ENCODE measurements at places on chromosomes 2 and 18.
A peak's percentile ranks its signal among the peaks of the same experiment; 100 is the strongest.

DNA sequence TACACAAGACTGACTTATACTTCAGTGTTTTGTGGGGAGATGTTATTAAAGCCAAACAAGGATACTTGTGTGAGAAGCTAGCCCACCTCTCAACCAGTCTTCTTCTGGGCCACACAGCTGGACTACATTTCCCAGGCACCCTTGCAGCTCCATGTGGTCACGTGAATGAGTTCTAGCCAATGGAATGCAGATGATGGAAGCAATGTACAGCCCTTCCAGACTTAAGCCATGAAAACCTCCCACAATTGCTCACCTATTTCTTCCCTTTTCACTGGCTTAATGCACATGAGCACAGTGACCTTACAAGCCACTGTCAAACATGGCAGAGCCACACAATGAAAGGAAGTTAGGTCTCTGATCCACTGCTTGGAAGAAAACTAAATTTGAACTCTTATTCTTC, 20.4 kb upstream of the FEZ2 start:
- peak; percentile 25 for DNase-seq

DNA sequence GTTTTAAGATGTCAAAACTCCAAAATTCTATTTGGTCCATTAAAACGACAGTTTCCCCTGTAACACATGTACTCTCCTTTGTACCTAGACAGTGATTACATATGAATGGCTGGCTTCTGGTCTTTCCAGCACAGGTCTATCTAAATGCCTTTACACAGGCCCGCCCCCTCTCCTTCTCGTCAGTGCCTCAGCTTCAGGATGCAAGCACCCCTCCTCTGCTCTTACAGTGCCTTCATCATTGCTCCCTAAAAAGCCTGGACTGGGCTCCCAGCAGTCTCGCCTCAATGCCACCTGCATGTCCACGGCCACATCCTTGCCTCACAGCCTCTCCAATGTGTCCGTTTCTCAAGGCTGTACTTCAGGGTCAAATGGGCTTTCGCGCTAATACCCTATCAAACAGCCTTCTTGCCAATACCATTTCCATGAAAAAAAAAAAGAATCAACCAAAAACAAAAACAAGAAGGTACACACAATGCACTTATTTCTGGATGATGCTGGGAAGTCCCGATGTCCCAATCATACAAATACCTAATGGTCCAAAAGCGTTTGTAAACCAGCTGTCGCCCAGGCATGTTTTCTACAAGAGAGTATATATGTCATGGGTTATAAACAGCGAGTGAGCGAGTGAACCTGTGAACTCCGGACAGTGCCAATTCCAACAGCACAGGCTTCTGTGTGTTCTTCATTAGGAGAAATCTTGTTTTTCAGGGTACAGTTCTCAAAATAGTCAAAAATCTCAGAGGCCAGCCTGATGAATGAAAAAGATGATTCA, 77.2 kb downstream of the EIPR1 start:
- no peak for DNase-seq

- no peak for DNase-seq
These were observed 234.3 kb downstream of the ALK start for GRCh38 chr2:29687121-29687520.

GRCh38 chr2:99858951-99859596, 283.3 kb downstream of the AFF3 start:
- no peak for DNase-seq

DNA sequence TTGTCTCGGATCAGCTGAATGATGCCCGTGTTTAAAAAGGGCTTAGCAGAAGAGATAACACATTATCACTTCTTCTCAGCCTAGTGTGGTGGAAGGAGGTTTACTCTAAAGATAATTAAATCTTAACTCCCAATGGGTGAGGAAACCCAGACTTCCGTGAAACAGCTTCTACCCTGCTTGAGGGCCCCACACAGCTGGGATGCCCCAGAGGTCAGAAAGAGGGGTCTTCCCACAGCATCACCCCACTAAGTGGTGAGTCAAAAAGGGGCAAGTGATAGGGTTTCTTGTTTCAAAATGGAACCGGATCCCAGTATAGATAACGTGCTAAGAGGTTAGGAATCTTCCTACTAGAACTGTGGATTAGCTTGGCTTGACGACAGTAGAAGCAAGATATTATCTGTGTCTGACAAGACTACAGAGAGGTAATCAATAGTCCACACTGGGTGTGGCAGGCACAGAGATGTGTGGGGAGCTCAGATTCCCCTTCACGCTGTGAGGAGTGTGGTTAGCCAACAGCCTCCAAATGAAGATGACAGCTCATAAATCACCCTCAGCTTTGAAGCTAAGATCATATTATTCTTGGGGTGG, 129.6 kb upstream of the COPS8 start:
- DNase-seq = no peak

DNA sequence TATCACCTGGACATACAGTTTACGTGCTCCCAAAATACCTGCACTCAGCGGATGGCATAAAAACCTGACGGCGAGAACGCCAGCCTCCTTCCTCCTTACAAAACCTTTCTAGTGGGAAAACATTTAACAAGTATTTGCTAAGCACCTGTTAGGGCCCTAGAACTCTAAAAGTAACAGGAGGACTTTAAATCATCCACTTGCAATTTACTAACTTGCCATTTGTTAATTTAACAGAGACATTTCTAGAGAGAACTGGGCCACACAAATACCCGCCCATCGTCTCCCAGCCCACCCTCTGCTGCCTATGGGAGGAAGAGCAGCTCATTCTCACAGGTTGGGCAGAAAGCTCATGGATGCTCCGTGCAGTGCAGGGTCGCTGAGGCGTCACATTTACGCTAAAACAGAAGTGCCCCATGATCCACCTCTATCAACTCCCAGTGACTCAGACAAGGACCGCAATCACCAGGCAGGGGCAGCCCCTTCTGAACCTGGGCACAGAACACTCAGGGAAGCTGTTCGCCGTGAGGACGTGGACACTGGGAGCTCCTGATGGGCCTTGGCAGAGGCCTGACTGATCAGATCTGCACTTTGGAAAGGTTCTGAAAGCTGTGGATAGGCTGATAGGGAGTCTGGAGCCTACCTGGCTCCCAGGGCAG, 106.9 kb downstream of the HDAC4 start:
- DNase-seq = no peak

DNA sequence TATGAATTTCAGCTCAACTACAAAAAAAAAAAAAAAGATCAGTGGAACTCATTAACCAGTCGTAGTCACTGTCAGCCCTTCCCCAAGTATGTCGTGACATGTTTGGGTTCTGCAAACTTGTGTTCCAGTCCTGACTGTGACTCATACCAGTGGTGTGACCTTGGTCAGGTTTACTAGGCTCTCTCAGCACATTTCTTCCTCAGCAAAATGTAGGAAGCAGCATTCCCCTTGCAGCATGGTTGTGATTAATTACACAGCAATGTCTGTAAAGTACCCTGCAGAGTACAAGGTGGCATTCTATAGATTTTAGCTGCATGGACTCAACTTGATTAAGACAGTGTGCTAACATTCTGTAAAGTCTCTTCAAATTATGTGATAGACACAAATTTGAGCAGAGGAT, 156.9 kb downstream of the LAMA1 start:
- no peak for DNase-seq

GRCh38 chr2:144451443-144451842, 68.5 kb downstream of the ZEB2 start:
- no peak for DNase-seq

DNA sequence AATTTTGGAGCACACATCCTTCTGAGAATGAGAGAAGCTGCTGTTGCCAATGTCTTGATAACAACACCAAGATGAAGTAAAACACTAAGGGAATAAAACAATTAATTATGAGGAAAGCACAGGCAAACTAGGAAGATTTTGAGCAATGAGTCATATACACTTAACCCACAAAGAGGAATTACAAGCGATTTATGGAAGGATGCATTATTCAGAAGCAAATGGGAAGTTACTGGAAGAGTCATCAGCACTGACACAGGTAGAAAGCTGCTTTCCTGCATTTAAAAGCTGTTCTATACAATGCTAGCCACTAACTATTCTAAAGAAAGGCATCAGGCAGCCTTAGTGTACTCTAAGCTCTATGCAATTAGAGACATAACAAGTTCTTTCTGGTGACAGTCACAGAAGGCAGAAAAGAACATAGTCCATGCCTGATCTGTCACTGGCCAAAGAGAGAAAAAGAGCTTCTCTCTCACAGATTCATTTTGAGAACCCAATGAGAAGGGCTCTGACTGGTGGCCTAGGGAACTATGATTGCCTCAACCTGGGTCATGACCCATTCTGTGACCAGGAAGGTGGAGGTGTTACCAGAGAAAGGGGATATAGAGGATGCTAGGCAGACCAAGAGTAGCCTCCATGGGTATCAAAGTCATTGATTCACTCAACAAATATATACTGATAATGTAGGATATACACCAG, 45.4 kb downstream of the M1AP start:
- no peak for DNase-seq

DNA sequence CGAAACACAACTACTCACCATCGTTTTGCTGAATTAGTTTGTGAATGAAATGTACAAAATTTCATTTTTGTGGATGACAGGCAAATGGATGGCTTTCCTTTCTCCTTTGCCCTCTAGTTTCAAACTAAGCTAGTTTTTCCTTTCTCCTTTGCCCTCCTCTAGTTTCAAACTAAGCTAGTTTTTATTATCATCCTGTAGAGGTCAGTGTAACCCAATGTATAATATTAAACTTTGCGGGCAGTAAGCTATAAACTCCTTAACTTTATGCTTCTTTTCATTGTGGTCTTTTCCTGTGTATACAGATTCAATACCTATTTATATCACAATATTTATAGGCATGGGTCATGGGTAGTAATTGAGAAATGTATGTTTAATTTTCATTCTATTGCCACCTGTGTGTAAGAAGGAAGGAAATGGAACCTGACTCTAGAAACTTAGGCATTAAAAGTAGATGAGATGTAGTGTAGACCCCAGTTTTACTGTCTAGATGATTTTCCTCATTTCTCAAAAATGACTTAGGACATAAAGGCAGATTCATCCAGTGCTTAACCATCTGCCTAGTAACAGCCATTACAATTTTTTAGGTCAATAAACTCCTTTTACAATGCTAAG, 58.1 kb downstream of the MAP3K19 start:
- DNase-seq = no peak

- peak; percentile 95 for DNase-seq
These were observed 656 bp downstream of the ADI1 start for GRCh38 chr2:3518496-3519254.

DNA sequence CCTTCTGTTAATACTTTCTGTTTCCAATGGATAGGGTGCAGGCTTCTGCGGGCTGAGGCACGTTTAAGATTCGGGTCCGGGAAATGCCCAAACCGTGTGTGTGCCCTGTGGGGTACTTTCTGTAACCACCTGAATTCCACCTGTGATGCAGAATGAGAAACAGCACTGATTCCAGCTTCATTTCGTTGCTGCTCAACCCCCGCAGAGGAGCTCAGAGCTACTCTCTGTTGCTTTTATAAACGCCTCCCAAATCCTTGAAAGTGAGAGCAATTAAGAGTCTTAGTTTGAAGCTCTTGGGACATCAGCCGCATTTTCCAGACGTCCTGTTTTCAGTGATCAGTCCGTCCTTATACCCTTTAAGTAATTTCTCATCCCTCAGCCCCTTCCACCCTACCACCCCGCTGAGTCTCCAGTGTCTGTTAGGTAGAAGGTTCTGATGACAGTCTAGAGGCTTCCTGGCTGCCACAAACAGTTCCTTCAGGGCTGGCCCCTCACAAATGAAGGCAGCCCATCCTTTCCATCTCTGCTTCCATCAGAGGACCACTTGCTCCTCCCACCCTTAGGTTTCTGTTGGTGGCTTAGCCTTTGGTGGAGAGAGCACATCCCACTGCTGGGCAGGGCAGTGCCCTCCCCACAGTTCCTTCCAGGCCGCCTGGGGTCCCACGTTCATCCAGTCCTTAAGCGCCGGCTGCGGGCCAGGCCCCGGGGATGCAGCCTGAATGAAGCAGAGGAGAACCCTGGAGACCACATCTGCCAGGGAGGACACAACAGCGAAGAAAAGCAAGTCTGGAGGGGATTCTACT, 230.1 kb downstream of the SEPTIN10 start:
- no peak for DNase-seq

- DNase-seq = no peak
These were observed 44.0 kb downstream of the TTC32 start for GRCh38 chr2:19857806-19858205.

- no peak for DNase-seq
These were observed 109.0 kb downstream of the LAMA3 start for GRCh38 chr18:23798249-23798648.

GRCh38 chr2:205868773-205869333, 186.6 kb downstream of the NRP2 start:
- no peak for DNase-seq

DNA sequence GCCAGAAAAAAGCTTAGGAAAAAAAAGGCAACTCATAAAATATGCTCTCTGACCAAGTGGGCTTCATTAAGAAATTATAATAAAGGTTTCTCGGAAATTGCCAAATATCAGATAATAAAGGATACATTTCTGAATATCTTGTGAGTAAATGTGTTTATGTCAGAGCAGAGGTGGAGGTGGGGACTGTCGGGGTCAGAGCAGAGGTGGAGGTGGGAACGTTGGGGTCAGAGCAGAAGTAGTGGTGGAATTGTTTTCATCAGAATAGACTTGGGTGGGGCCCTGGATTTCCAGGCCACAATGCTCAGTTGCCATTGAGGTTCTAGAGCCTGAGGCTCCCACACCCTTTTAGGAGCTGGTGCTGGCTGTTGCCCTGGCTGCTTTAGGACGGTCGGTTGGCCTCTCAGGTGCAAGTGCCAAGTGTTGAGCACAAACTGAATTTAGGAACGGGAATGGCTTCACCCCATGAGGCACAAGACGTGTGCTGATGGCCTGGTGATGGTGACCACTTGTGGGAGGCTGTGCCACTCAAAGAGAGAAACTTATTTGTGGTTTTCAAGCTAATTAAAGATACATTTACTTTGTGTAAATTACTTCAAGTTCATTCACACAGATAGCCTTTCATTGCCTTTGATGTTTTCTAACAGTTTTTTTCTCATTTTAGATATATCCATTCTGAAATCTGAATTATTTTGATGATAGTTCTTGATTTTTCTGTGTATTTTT, 131.5 kb downstream of the ATP9B start:
- DNase-seq = peak; percentile 32

DNA sequence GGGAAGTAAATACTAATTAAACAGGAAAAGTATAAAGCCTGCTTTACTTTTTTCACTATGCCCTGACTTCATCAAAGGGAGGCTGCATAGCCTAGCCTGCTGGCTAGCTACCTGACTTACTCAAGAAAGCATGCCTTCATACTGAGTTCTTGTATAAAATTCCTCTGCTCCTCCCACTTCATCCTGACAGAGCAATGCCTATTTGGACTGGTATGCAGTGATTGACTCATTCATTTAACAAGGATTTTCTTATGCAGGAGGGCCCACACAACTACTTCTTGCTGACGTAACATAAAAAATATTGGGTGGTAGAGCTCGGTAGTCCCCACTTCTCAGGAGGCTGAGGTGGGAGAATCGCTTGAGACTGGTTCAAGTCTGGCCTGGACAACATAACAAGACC, 70.5 kb downstream of the PRPF40A start:
- no peak for DNase-seq

- DNase-seq = no peak
These were observed 235.8 kb upstream of the RAB12 start for GRCh38 chr18:8373486-8373885.

All from NCI-H1930 (cell line).